Kidney epithelial cell (primary cell): ENCODE measurements at places on chromosomes 1 and 21. TPM values are rescaled to one million over a fixed set of nuclear protein-coding genes. Genes with fewer than 3 reads are reported as not detected.

- no peak for DNase-seq
Observed at GRCh38 chr1:71882226-71882625, 400.1 kb downstream of the NEGR1 start.

FCRL2 gene
- not detected in 2 replicates for total RNA-seq

DNA sequence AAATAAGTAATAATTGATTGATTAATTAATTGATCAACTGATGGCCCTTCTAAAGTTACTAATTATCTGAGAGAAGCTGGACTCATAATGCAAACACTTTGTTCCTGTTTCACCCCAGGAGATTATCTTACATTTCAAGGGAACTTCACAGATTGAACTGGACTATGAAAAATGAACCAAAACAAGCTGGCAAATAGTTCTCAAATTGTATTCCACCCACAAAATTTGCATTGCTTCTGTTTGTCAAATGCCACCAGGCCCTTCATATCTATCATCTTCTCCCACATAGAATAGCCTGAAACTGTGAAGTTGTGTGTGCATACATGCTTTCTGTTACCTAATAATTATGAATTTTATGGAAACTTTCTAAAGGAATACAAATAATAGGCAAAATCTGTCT is 104.0 kb downstream of the ZNF281 start:
- no peak for DNase-seq

- no peak for DNase-seq
Observed at GRCh38 chr1:247054992-247055415, 23.6 kb downstream of the ZNF670 start.

LPAR3 gene
- total RNA-seq = 0.55 and 0.58 TPM in 2 replicates
